ENCODE measurements at places on chromosomes 7 and 10. TPM values are rescaled to one million over a fixed set of nuclear protein-coding genes. Genes with fewer than 3 reads are reported as not detected.
A peak's percentile ranks its signal among the peaks of the same experiment; 100 is the strongest.

GRCh38 chr10:115956225-115957011 is 316.6 kb downstream of the GFRA1 start:
- no peak for DNase-seq

GRCh38 chr10:43119416-43120115 is 18.7 kb upstream of the CSGALNACT2 start:
- no peak for DNase-seq

Gene NSUN5
- 20.2 TPM for polyA plus RNA-seq

GRCh38 chr10:123428391-123428790 is 237.8 kb upstream of the GPR26 start:
- no peak for DNase-seq

GRCh38 chr7:53658951-53659350 is 623.5 kb downstream of the POM121L12 start:
- DNase-seq, result no peak

Gene AKR1C8
- 0.20 TPM for polyA plus RNA-seq

- no peak for DNase-seq
These were observed 237.9 kb downstream of the TMEM26 start for GRCh38 chr10:61215246-61215645.

Gene HOXA4
- 19.0 TPM for polyA plus RNA-seq

Gene SHOC2
- 32.4 TPM for polyA plus RNA-seq

GRCh38 chr10:108034829-108035228 is 870.3 kb upstream of the SORCS1 start:
- DNase-seq, result no peak

GRCh38 chr10:132101529-132101928 is 35.8 kb downstream of the JAKMIP3 start:
- DNase-seq, result no peak

DNA sequence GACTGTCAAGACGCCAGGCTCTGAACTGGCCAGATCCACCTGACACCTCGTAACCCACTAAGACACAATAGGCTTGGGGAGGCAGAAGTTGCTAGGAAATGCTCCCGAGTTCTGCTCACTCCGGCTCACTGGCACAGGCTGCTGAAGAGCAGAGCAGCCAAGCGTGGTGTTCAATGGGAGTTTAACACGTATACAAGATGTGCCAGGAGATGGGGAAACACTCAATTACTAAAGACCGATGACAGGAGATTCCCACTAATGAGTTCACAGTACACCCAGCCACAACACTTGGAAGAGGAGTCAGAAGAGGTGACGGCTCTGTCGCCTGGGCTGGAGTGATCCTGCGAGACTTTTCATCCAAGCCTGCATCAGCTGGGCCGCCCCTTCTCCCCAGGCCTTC is 303.4 kb downstream of the GFRA1 start:
- DNase-seq, result no peak

- no peak for DNase-seq
These were observed 23.0 kb upstream of the CDHR3 start for GRCh38 chr7:105940109-105940508.

DNA sequence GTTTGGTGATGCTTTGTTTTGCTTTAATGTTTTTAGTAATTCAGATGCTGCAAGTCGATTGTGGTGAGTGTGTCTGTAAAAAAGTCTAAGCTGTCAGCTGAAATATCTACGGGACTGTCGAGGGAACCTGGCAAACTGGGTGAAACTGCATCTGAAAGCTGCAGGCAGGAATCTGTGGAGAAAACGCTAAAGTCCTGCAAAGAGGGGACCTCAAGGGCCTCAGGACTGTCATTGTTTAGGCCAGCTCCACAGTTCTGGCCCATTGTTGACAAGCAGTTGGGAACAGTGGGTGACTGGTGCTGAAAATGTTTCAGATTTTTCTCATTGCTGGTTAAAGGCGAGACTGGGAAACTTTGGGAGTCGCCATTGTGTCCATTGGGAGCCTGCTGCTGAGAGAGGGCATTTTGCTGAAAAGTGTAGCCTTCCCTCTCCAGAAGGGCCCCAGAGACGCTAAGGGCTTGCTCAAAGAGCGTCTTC is 1.8 kb downstream of the HOXA2 start:
- peak; percentile 33 for DNase-seq

Gene NEBL
- polyA plus RNA-seq, result 86.1 TPM

DNA sequence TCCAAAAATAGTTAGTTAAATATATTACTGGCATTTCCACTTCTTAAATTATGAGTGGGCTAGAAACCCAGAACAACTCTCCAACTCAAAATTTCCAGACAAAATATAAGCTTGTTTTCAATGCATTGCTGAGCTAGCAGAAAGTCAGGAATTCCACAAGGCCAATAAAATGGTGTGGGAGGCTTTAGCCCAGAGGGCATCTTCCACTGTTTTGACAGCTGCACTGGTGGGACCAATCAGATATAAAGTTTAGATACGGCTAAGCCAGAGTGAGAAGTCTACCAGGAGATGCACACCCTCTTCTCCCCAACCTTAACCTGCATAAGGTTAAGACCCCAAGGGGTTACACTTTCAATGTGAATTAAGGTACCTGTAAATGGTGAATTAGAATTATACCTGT is 76.6 kb downstream of the AMPH start:
- no peak for DNase-seq

DNA sequence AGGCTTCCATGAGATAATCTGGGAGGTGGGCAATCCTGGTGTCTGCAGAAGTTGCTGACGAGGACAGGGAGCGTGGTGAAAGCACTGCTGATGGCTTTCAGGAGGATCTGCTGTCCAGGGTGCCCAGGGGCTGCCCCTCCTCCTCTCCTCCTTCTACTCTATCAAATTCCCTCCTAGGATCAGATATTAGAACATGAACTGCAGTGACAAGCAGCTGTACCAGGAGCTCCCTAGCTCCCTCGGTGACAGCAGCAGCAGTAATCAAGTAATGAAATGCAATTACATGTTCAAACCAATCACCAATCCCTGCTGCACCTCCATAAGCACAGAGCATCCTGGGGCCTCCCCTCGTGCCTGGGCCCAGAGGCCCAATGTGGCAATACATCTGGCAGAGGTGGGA is 46.9 kb downstream of the GRID1 start:
- no peak for DNase-seq

GRCh38 chr10:130857631-130858295 is 453.8 kb downstream of the TCERG1L start:
- DNase-seq, result no peak

DNA sequence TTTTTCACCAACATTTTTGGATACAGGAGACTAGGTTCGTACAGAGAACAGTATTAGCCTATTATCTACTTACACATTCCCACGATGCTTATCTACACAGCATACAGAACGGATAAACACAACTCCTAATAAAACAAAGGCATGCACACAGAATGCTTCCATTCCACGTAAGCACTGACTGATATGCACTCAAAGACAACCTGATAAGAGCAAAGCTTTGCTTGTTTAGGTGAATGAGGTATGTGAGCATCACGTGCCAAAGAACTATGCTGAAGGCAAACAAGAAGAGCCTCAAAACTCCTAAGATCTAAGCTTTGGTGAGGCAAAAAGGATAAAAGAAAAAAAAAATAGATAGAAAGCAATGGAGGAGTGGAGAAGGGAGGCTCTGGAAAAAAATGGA is 413.5 kb upstream of the LRRN3 start:
- no peak for DNase-seq

Measured in left renal cortex interstitium (tissue), 4 donors.